ENCODE measurements at places on chromosomes 3 and 15. TPM values are rescaled to one million over a fixed set of nuclear protein-coding genes. Genes with fewer than 3 reads are reported as not detected.

DNA sequence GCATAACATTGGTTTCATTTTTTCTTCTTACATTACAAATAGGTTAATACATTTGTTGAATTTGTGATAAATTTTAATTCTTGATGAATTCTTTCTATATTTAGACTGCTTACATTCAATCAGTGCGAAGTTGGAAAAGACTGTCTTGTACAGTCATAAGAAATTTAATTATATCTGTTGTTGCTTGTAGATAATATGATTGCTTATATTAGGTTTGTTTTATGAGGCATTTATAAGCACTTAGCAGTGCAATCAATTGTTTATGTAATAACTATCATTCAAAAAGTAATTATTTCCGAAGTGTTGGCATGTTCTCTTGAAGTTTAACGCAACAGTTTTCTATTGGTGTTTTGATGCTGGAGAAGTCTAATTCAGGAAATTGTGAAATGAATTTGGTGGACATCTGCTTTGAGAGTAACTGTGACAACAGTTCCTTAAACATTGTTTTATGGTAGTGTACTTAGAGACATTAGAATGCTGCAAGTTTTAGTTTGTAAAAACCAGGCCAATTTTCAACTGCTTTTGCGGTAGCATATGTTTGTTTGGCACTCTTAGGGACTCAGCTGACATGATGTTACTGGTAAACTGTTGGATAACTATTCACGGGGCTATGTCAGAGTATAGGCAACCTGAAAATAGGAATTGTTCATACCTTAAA lies 99.7 kb downstream of the NAALADL2 start:
- DNase-seq, result no peak

DPPA4 gene
- total RNA-seq, result not detected

- DNase-seq, result no peak
Observed at GRCh38 chr15:63041402-63041973, 1.1 kb upstream of the TPM1 start.

- peak; percentile 29 for DNase-seq
Observed at GRCh38 chr15:101578443-101578894, 73.7 kb downstream of the TM2D3 start.

Data from NCI-H460 (cell line).